SK-N-SH treated with all-trans-retinoic acid at 6 μM for 48 hours (cell line): ENCODE measurements at places on chromosomes 6 and 20.

DNA sequence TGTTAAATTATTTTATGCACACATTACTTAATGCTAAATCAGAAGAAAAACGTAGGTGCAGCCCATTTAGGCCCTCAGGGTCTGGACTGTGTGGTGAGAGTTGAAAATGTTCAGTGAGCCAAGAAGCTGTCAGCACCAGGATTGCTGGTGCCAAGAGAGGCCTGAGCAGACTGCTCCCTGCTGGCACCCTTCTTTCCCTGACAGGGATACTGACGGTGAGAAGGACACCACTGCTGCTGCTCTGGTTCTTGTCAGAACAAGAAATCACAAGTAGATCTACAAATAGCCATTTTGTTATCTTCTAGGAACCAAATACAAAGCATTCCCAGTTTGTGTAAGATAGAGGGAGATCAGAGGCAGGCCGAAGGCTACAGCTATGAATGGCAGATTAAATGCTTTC is 48.7 kb upstream of the CRISP1 start:
- peak; percentile 71 for ATAC-seq

DNA sequence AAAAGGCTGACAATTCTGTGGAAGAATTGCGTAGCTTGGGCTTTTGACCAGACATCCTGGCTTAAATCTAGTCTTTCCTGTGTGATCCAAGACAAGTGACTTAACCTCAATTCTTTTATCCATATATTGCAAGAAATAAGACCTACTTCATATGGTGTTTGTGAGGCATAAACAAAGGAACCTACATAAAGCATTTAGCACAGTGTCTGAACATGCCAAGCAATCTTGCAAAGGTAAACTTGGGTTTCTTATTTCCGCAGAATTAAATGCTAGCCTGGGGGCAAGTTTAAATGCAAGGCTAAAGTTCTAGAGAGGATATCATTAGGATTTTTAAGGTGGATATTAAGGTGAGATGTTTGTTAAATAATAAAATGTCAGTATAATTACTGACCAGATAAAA is 47.9 kb downstream of the HDDC2 start:
- ATAC-seq: no peak

DNA sequence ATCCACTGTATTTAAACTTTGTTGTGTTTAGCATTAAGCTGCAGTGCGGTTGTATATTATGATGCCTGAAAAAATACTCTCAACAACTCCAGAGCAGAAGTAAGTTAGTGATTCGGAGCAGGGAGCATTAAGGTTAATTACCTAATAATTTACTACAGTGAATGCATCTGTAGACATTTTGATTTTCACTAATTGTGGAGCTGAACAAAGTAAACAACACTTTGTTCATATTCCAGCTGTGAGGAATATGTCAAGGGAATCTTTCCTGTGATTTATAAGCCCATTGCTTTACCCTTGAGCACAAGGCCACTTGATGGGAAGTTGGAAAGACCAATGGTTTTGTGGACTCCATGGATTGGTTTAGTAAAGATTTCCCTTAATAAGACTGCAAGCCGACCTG is 77.1 kb downstream of the CBLN4 start:
- ATAC-seq: no peak

GRCh38 chr6:74273541-74273940 is 577.5 kb downstream of the CD109 start:
- no peak for ATAC-seq

DNA sequence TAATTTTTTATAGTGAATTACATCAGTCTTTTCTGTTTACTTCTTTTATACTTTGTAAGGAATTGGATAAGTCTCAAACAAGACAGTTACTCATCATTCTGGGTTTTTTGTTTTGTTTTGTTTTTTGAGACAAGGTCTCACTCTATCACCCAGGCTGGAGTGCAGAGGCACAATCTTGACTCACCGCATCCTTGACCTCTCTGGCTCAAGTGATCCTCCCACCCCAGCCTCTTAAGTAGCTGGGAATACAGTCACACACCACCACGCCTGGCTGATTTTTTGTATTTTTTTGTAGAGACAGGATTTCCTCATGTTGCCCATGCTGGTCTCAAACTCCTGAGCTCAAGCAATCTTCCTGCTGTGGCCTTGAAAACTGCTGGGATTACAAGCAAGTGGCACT is 524.3 kb downstream of the EYS start:
- no peak for ATAC-seq

DNA sequence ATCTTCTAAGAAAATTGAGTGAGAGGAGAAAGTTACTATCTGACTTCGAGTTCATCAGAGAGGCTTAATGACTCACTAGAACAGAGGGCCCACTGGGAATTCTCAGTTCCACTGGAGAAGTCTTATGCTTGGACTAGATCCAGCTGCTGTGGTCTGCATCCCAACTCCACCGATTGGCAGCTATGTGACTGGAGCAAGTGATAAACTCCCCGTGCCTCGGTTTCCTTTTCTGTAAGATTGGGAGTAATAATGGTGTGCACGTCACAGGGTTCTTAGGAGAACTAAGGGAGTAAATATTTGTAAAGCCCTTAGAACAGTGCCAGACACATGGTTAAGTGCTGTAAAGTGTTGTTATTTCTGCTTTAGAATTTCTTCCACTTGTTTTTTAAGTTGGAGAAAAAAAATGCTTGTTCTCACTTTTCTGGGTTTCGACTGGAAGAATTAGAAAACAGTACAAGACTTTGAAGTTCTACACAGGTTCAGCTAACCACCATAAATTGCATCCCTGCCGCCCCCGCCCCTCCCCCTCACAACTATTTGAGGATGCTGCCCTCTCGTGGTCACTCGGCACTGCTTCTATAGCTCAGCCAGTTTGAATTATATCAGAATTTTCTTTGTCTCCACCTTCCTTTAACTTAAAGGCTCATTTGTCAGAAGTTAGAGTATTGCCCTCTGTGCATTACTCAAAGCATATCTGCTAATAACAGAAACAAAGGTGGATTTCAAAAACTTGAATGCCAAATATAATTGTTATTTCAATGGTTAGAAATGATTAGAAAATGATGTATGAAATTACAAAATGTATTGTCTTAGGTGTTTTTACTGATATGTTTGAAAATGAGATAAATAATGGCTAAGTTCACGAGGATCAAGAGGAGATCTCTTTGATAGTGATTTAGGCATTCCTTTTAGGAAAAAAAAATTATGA is 95.0 kb upstream of the IFNGR1 start:
- peak; percentile 93 for ATAC-seq

GRCh38 chr20:4272225-4272624 is 256.9 kb upstream of the RNF24 start:
- ATAC-seq: no peak

GRCh38 chr20:12023194-12023795 is 105.6 kb downstream of the BTBD3 start:
- ATAC-seq: no peak

GRCh38 chr6:105209950-105210706 is 30.3 kb upstream of the POPDC3 start:
- ATAC-seq: peak; percentile 74

GRCh38 chr20:7850775-7851490 is 89.3 kb downstream of the HAO1 start:
- no peak for ATAC-seq

DNA sequence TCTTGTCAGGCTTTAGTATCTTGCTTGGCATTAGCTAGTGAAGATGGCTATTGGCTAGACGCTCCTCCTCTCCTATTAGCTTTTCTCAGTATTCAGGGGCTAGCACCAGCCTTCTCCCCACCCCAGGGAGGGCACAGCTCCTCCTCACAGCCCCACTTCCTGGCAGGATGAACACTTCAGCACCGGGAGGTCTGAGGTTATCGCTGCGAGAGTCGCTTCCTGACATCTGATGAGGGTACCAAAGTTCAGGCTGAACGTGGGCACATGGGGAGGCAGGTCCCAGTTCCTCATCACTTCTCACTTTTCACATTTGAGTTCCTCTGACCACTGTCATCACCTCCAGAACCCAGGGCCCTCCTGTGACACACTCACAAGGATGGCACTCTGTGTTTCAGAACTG is 66.6 kb downstream of the LAMA4 start:
- no peak for ATAC-seq

- ATAC-seq: no peak
Measured at GRCh38 chr20:40703975-40704530, 15.0 kb upstream of the MAFB start.

DNA sequence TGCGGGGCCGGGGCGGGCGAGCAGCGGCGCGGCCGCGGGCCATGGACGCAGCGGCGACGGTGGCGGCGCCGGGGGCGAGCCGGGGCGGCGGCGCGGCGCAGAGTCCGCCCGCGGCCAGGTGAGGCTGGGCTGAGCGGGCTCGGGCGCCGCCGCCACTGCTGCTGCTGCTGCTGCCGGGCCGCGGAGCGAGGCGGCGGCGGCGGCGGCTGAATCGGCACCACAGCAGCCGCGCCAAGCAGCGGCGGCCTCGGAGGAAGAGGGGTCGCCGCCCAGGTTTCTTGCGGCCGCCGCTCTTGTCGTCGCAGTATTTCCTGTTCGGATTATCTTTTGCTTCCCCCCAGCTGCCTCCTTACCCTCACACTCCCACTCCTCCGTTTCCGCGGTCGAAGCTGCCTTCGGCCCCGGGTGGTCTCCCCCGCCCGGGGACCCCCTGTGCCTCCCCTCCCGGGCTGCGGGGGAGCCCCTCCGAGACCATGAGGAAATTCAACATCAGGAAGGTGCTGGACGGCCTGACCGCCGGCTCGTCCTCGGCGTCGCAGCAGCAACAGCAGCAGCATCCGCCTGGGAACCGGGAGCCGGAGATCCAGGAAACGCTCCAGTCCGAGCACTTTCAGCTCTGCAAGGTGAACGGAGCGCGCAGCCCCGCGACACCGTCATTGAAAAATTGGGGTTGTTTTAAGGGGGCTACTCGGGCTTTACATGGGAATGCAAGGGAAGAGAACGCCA is at the start of gene STXBP5:
STXBP5 (plus strand) TSS at position 358 of the 726 bp plus-strand sequence; CDS start at position 474, 116 bp downstream.
- no peak for ATAC-seq
